ENCODE measurements at places on chromosomes 16 and 17.
A peak's percentile ranks its signal among the peaks of the same experiment; 100 is the strongest.

DNA sequence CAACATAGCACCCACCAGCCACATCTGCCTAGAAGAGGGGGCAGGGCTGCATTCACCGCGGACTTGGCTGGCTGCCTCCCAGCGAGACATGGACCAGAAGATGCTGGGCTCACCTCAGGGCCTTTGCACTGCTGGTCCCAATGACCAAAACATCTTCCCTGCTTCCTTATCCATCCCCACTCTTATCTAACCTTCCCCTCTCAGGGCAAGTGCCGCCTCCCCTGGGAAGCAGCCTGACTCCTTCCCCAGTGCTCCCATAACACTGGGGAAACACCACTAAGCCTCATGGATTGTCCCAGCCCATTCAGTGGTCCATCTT, 5.7 kb downstream of the TMC6 start:
- no peak for DNase-seq

- DNase-seq: peak; percentile 17
These were observed 47.7 kb downstream of the BEAN1 start for GRCh38 chr16:66474750-66475199.

- peak; percentile 75 for DNase-seq
These were observed 12.7 kb upstream of the CD300A start for GRCh38 chr17:74453665-74454196.

GRCh38 chr17:51060396-51060795, 60.3 kb downstream of the SPAG9 start:
- no peak for DNase-seq

DNA sequence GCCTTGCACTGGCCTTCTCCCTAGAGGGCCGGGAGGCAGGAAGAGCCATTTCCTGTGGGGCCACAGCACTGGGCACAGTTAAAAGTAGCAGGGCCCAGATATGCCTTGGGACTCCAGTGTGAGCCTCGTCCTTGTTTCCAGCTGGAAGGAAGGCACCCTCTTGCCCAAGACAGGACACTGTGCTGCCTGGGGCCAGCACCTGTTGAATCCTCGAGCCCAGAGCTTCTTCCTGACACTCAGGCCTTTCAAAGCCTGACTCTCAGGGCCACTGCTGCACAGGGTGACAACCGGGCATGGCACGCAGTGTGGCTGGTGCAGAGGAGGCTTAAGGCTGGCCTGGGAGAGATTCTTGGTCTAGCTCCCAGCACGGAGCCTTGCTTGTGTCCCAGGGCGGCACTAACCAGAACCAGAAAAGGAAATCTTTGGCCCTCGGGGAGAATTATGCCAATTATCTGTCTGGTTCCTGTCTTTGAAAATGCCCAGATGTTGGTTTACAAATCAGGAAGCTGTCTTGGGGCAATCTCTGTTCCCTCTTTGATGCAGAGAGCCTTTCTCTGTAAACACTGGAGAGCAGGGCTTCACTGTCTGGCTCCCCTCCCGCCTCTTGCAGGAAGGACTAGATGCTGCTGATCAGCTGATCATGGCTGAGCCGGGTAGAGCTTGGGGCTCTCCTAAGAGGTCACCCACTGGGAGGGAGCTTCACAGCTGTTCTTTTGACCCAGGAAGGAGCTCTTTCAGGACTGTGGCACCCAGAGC, 11.1 kb downstream of the LDHD start:
- DNase-seq: no peak

GRCh38 chr16:26643519-26643918, 423.2 kb upstream of the C16orf82 start:
- DNase-seq: no peak

- DNase-seq: no peak
These were observed 53.0 kb downstream of the PECAM1 start for GRCh38 chr17:64337676-64338075.

DNA sequence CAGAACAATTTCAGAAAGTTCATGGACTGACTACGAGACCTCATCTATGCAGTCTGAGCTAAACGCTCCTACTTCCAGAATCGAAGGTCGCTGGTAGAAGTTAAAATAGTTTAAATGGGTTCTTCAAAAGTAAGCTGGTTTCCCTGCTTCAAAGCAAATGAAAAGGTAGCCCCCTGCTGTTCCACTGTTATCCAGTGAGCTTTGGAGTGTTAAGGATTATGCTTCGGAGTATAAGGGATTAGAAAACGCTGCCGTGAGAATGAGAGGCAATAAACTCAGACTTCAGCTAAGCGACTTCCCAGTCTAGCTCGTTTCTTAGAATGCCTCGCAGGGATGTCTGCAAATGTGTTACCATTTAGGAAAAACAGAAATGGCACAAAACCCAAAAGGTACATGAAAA, 12.4 kb downstream of the MLYCD start:
- no peak for DNase-seq

DNA sequence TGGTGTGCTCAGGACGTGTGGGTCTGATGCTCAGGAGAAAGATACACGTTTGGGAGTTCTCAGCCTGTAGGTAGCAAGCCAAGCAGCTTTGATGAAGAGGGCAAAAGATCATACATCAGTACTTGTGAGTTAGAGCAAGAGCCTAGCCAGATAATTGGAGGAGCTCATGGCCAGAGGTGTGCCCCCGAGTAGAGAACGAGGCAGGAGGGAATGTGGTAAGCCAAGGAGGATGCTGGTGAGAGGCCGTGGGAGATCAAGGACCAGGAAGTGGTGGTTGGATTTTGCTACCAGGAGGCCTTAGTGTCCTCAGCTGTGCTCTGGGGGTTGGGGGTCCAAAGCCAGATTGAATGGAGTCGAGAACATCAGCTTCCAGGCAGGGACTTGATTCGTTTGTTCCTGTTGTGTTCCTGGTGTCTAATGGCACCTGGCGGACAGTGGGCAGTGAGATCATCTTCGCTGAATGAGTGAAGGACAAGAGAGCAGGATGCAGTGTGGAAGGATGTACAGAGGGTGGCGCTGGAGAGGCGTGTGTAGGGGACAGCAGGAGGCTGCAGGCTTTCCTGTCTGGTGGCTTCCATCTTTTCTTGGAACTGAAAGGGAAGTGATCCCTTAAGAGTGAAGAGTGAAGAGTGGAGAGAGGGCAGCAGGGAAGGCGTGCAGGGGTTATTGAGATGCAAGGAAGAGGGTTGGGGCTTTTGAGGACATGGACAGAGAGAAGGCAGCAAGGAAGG, 11.6 kb downstream of the FBXL19 start:
- DNase-seq: no peak

DNA sequence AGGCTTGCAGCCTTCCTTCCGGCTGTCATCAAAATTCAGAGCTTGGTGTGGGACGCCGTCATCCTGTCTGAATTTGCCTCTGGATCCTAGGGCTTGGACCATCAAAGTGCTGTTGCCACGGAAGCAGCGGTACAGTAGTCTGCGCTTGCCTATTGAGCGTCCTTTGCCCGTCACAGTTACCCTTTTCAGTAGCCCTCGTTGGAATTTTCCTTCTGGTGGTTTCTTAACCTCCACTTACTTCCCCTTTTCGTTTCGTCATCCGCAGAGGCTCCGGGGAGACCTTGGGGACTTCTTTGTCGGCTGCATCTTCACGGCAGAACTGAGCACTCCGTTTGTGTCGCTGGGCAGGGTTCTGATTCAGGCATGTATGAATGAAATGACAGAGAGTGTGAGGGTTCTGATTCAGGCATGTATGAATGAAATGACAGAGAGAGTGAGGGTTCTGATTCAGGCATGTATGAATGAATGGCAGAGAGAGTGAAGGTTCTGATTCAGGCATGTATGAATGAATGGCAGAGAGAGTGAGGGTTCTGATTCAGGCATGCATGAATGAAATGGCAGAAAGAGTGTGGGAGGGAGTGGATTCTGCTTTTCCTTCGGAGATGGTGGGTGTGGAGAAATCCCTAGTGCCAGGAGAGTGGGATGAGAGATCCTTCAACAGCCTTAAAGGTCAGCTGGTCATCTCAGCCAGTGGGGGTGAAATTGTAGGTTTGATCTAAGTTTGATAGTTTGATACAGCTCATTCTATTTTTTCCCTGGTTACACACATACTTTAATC, 8.0 kb downstream of the TLCD3A start:
- DNase-seq: no peak

DNA sequence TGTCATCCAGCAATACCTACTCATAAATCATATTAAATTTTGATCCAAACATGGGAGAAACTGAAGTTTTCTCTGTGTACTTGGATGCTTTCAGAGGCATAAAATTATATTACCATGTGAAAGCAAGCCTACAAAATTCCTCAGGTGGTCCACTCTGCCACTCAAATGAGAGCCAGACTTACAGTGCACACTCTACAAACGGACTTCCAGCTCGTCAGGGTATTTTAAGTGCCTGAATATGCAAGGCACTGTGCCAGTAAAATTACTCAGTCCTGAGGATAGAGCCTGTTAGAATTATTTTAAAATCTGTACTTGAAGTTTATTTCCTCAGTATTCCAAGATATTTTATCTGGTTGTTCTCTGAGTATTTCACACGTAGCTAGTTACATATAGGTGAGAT, 54.5 kb downstream of the TENT4B start:
- DNase-seq: no peak

- DNase-seq: no peak
These were observed 1.1 kb downstream of the IL17C start for GRCh38 chr16:88639231-88640038.

- DNase-seq: no peak
These were observed 50.3 kb downstream of the SCNN1G start for GRCh38 chr16:23232806-23233205.

DNA sequence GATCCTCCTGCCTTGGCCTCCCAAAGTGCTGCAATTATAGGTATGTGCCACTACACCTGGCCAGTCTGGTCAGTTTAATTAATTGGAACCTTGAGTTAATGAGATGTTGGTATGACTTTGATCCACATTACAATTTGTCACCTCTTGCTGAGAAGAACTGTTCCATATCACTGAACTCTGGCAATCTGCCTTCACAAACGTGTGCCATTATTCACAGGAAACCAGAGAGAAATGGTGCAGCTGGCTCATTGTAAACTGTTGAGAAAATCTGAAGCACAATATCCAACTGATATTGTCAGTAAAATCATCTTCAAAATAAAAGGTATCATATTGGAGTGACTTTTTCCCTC, 39.3 kb upstream of the YPEL2 start:
- DNase-seq: no peak

DNA sequence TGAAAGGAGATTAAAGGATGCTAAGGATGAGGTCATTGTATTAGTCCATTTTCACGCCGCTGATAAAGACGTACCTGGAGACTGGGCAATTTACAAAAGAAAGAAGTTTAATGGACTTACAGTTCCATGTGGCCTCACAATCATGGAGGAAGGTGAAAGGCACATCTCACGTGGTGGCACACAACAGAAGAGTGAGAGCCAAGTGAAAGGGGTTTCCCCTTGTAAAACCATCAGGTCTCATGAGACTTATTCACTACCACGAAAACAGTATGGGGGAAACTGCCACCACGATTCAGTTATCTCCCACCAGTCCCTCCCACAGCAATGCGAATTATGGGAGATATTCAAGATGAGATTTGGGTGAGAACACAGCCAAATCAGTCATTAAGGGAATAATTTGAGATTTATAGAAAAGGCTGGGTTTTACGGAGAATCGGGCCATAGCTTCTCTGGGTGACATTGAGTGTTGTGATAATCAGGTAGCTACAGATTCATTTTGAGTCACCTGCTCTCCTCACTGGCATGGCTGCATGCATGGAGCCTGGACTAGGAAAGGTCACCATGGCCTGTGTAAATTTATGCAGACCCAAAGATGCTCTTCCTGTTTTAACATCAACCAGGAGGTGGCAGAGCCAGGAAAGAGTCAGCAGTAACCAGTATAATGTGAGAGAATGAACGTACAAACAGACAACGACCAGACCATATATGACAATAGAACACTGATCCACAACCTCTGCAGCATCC, 40.5 kb upstream of the DYNLRB2 start:
- no peak for DNase-seq

- DNase-seq: no peak
These were observed 60.7 kb downstream of the HS3ST3A1 start for GRCh38 chr17:13541032-13541480.

- no peak for DNase-seq
These were observed 76.9 kb downstream of the AMFR start for GRCh38 chr16:56348168-56349085.

DNA sequence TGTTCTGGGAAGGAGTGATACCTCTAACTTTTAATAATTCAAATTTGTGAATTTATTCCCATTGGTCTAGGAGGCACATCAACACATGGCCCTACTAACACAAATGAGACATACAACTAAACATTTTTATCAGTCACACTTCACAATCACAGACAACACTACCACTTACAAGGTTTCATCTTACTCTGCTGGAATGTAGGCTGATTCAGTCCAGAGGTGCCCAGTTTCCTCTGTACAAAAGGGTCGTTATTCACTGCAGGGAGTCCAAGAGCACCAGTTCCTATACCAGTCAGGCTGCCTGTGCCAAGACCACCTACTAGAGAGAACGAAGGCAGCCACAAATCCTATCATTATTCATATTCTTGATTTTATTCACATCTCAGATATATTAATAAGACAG, 41.4 kb downstream of the SETD6 start:
- DNase-seq: no peak

GRCh38 chr17:47810200-47810821, 11.3 kb downstream of the OSBPL7 start:
- no peak for DNase-seq

- no peak for DNase-seq
These were observed 2.3 kb upstream of the CBX4 start for GRCh38 chr17:79841369-79842135.

GRCh38 chr16:48607056-48607825, 2.7 kb downstream of the N4BP1 start:
- DNase-seq: no peak

DNA sequence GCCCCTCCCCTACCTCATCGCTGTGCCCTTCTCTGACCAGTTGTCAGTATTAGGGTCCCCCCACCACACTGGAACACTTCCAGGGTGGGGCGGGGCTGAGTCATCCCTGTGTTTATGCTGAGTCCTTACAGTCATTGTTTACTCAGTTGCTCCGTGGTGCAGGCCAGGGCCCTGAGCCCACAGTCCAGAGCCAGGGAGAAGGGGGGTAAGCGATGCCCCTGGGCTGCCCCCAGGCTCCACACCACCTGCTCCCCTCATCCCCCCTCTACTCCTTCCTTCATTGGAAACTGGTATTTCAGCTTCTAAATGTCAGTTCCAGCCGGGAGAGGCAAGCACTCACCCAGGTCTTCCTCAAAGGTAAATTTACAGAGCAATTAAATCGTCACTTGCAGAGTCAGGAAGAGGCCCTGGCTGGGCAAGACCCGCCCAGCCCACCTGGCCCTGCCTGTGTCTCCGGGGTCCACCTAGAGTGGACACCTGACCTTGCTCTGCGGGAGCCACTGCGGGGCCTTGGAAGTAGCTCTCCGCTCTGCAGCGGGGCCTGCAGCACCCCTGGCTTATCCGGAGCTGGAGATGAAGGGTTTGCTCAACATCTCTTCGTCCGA, 4.8 kb downstream of the ATP2A3 start:
- DNase-seq: no peak

GRCh38 chr16:54630284-54630967, 300.2 kb upstream of the IRX5 start:
- no peak for DNase-seq

- DNase-seq: no peak
These were observed 309.0 kb upstream of the PMFBP1 start for GRCh38 chr16:72480911-72481310.

Data from stimulated activated CD8-positive, alpha-beta memory T cell treated with anti-CD3 and anti-CD28 coated beads, Interleukin-2, amount 100 ng/mL, for 48 hours (primary cell).